Liver (tissue), 10 donors: ENCODE measurements at places on chromosomes 4 and X.

GRCh38 chr4:7191546-7192251, 639 bp upstream of the SORCS2 start:
- DNase-seq: no peak

DNA sequence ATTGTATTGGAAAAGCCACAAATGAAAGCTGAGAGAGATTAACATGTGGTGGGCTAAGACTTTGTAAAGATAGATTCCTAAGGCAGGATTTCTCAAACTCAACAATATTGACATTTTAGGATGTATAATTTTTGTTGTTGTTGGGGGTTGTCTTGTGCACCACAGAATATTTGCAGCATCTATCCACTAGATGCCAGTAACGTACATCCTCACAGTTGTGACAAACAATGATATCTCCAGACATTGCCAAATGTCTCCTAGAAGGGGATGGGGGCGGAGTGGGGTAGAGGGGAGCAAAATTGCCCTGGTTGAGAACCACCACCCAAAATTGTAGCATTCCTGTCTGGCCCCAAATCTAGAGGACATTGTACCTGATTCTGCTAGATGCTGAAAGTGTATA, 14.7 kb upstream of the CBR4 start:
- no peaks in the 10 kb centered on the region for H3K4me1 ChIP-seq
- no peak for DNase-seq
- H3K27me3 ChIP-seq: no peaks in the 10 kb centered on the region
- no peak overlapping the region for H3K27ac ChIP-seq

- H3K27me3 ChIP-seq: peaks cover 6% of the 10 kb centered on the region
- H3K4me3 ChIP-seq: no peak overlapping the region
- no peak for DNase-seq
- no peak overlapping the region for H3K27ac ChIP-seq
These were observed 5.5 kb downstream of the INPP4B start for GRCh38 chr4:142840516-142841123.

DNA sequence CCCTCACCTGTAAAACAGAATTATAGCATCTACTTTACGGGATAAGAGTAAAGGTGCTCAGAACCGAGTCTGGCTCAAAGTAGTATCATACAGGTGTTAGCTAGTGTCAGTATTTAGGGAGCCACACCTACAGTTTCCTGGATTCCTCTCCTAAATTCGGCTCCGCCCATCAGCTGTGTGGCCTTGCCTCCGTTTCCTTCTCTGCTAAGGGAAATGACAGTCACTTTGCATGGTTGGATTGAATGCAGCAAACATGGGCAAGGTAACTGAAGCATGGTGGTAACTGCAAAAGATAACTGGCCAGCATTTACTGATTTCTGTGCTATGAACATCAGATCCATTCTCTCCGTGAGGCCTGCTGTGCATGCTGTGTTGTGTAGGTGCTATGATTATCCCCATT, 2.8 kb downstream of the PPP1R3F start:
- no peaks in the 10 kb centered on the region for H3K27me3 ChIP-seq
- H3K4me1 ChIP-seq: peaks cover 9% of the 10 kb centered on the region
- no peak for DNase-seq
- H3K27ac ChIP-seq: no peak overlapping the region
- H3K36me3 ChIP-seq: no peaks in the 10 kb centered on the region
- no peak overlapping the region for H3K4me3 ChIP-seq

DNA sequence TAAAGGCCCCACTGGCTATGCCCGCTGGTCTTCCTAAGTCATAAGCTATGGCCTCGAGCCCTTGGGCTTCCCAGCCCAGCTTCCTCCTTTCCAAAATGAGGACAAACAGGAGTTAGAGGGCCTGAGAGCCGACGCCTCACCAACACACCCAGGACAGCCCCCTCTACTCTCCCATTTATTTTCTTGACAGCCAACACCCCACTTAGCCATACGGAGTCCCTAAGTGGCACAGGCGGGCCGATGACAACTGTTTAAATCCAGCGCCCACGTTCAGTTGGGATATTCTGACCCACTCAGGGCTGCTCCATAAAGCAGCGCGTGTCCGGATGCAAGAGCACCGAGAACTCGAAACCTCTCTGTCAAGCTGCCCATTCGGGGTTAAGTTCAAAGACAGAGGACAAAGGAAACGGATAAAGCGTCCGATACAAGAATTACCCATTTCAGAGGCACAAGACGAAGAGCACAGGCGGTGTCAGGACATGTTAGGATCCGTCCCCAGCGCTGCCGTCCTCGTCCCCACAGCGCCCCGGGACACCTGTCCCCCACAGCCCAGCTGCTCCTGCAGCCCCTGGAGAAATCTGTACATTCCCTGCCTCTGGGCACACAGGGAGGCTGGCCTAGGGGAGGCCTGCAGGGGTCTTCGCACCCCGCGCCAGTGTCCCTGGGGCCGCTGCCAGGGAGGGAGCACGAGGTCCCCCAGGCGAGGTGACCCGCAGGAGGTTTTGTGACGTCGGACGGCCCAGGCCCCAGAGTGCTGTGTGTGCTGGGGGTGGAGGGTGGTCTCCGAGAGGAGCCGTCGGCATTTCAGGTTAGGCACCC, 1.2 kb downstream of the PRKX start:
- peak overlapping the region; percentile 69 for H3K4me3 ChIP-seq
- peak overlapping the region; percentile 5 for H3K27ac ChIP-seq
- no peaks in the 10 kb centered on the region for H3K27me3 ChIP-seq
- H3K36me3 ChIP-seq: no peaks in the 10 kb centered on the region

- H3K4me1 ChIP-seq: no peaks in the 10 kb centered on the region
- DNase-seq: no peak
- no peak overlapping the region for H3K4me3 ChIP-seq
- no peaks in the 10 kb centered on the region for H3K27me3 ChIP-seq
These were observed 339.0 kb upstream of the DDX53 start for GRCh38 chrX:22660756-22661155.

GRCh38 chr4:116023049-116023448, 909.6 kb upstream of the NDST4 start:
- no peaks in the 10 kb centered on the region for H3K4me1 ChIP-seq
- DNase-seq: no peak
- no peaks in the 10 kb centered on the region for H3K36me3 ChIP-seq
- no peak overlapping the region for H3K4me3 ChIP-seq

DNA sequence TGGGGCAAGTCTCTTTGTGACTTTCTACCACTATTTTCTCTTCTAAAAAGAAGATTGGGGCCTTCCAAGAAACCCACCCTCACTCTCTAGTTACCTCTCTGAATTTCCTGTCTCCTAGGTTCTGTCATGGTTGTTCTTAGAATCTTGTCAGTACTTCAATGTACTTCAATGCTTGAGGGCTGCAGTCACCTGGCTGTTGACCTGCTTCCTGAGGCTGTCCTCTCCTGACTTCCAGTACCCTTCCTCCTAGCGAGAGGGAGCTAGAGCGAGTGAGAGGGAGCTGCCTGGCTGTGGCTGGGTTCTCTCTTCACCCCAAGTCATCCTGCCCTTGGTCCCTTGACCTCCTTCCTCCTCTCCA, 17.7 kb downstream of the CD99L2 start:
- no peak for DNase-seq
- H3K4me3 ChIP-seq: no peak overlapping the region
- no peaks in the 10 kb centered on the region for H3K36me3 ChIP-seq
- no peaks in the 10 kb centered on the region for H3K27me3 ChIP-seq
